ENCODE measurements at places on chromosomes 12 and 14.

DNA sequence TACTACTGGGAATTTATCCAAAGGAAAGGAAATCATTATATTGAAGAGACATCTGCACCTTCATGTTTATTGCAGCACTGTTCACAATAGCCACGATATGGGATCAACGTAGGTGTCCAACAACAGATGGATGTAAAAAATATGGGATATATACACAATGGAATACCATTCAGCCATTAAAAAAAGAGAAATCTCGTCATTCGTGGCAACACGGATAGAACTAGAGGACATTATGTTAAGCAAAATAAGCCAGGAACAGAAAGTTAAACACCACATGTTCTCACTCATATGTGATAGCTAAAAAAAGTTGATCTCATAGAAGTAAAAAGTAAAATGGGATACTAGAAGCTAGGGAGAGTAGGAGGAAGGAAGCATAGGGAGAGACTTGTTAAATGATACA, 82.9 kb upstream of the CLMN start:
- DNase-seq = no peak

- no peak for DNase-seq
Observed at GRCh38 chr14:56160088-56160487, 41.9 kb downstream of the PELI2 start.

- DNase-seq = peak; percentile 30
Observed at GRCh38 chr12:18859400-18859799, 121.5 kb downstream of the CAPZA3 start.

- DNase-seq = peak; percentile 70
Observed at GRCh38 chr12:76878099-76878898, 520 bp downstream of the CSRP2 start.

- DNase-seq = no peak
Observed at GRCh38 chr14:58730792-58731464, 93.2 kb downstream of the DACT1 start.

DNA sequence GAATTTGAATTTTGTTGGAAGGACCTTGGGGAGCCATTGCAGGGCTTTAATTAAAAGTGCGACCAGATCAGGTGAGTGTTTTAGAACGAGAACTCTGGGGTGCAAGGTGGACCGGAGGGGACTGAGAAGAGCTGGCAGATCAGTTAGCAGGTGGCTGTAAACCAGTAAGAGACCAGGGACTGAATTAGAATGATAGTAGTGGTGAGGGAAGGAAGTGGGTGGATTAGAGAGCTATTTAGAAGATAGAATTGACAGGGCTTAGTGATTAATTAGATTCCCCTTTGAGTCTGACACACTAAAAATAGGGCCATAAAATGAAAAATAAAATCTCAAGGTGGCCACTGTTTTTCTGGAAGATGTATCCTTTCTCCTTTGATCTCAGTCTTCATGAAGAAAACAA, 44.8 kb downstream of the PLXNC1 start:
- DNase-seq = no peak

DNA sequence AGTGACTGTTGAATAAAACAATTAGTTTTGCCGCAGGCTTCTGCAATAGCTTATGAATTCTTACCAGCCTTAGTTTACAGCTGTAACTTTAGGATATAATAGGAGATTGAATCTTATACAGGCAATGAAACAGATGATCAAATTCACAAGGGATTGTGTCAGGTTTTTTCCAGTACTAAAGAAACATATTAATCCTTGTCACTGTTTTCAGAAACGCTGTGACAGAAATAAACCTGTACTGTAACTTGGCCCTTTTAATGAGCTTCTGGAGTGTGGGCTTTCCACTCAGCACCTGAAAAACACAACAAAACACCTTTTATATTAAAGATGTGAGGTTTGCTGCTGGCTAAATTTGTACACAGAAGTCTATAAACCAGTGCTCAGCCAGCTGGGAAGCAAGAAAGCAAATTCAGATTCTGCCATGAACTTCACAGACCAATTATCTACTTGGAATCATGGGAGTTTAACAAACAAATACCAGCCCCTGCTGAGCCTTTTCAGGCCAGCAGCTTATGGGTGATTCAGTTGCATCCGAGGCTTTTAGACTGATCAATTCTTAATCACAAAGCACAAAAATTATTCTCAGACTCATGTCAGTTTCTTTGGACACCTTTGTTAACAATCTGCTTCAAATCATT, 109.5 kb downstream of the FOXG1 start:
- peak; percentile 78 for DNase-seq

Data from spinal cord (tissue), 10 donors.